Body of pancreas (tissue), 4 donors: ENCODE measurements at places on chromosomes 1 and 21. TPM values are rescaled to one million over a fixed set of nuclear protein-coding genes. Genes with fewer than 3 reads are reported as not detected.

- DNase-seq: no peak
Observed at GRCh38 chr1:213014642-213015041, 1.0 kb downstream of the ANGEL2 start.

- DNase-seq: no peak
Observed at GRCh38 chr1:179794669-179795068, 51.6 kb downstream of the FAM163A start.

GRCh38 chr1:164225011-164225410 is 334.0 kb upstream of the PBX1 start:
- DNase-seq: no peak

The TSPAN2 gene
- total RNA-seq: 4.0 TPM

GRCh38 chr1:223156343-223156742 is 13.3 kb upstream of the TLR5 start:
- no peak for DNase-seq

- DNase-seq: no peak
Observed at GRCh38 chr1:67683316-67683715, 1.7 kb upstream of the GADD45A start.

DNA sequence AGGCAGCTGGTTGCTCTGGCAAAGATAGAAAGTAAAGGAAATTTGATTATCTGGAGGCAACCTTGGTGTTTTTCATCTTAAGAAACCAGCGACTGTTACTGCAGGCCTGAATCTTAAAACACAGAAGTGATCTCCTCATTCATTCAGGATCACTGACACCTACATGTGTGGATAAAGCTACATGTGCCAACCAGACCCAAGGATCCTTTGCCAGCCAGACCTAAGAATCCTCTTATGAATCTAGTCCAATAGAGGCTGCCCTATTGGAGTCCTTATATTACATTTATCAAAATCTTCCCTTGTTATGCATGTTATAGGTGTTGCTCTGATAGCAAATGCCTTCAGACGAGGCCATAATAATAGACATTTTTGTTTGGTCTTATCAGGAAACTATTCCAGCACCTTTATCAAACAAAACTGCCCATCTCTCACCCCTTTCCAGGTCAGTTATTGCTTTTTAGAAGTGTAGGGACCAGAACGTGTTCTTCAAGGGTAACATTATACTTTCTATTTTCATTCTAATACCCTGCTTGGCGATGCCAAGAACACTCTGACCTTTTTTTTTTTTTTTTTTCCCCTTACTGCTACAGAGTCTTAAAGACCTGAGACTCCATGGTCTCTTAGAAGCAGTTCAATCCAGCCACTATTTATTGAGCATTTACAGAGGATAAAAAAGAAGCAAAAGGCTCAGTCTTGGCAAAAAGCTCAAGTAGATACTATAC is 175.5 kb upstream of the PTBP2 start:
- DNase-seq: no peak

DNA sequence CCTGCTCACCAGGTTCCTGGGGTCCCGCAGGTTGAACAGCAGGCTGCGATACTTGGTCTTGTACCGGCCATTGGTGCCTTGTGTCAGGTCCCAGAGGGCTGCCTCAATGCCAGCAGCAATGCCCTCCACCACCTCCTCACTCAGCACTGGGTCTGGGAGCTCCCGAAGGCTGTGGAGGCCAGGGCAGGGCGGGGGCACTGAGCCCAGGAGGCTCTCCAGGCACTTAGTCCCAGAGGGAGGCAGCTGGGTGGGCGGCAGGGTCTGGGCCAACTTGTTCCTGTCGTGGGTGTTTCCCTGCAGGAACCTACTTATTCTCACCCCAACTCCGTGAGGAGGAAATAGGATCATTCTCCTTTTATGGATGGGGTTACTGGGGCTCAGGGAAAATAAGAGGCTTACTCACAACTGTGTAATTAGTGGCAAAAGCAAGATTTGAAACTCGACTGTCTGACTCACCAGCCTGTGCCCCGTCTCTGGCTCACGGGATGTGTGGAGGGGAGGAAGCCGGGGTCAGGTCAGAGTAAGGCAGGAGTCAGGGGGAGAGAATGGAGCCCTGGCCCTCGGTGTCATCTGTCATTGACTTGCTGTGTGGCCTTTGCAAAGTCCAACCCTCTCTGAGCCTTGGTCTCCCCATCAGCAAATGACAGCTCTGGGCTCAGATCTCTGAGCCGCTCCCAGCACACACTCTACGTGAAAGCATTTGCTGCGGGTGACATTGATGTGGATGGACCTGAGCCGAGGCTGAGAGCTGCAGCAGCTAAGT is 17.2 kb downstream of the SPOCD1 start:
- DNase-seq: no peak

DNA sequence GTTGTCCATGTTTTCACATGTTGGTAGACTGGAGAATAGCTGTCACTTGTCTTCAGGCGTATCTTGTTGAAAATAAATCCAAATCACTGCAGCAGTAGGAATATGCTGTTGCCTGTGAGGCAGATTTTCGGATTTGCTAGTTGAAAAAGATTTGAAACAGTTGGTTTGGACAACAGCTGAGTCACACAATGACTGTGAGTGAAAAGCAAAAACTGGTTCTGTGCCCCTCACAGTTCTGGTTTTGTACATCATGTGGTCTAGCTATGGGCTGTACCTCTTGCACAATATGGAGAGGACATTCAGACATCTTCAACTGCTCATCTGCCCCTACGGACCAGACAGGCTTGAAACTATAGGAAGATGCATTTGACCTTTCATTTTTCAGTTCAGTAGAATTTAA is 1.8 kb downstream of the ARF1 start:
- no peak for DNase-seq

The LAMB3 gene
- 5.3 TPM for total RNA-seq

GRCh38 chr1:227946624-227947385 is 927 bp downstream of the WNT9A start:
- peak; percentile 89 for DNase-seq

DNA sequence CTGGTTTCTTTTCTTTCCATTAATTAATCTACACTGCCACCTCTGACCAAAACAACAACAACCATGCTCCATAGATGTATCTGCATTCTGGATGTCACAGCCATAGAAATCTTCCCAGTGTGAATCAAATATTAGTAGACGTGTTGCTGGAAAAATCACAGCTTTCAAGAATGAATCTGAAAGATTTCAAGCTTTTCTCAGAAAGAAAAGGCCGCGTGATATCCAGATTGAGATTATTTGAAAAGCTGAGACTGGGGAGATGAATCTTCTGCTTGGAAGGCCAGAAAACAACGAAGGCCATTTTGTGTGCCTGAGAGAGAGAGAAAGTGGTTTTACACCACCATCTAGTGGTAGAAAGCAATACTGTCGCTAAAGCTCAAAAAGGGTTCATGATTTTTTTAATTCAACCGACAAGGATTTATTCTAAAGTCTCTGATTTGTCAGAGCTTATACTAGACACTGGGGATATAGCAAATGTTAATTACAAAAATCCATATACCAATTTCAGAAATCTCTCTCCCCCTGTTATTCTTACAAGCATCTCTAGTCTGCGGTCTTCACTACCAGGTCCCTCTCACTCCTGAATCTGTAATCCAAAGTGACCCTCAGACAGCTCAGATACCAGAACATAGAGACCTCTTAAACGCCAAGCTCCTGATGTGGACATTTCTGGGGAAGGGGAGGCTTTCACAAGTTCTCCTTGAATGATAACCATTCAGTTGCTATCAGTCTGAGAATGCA is 87.5 kb upstream of the SGIP1 start:
- DNase-seq: peak; percentile 46

The SLAMF9 gene
- total RNA-seq: not detected

The SPATA21 gene
- not detected for total RNA-seq

The WARS2 gene
- total RNA-seq: 4.9 TPM
